HCEC 1CT (cell line): ENCODE measurements at places on chromosomes 6 and 20.

DNA sequence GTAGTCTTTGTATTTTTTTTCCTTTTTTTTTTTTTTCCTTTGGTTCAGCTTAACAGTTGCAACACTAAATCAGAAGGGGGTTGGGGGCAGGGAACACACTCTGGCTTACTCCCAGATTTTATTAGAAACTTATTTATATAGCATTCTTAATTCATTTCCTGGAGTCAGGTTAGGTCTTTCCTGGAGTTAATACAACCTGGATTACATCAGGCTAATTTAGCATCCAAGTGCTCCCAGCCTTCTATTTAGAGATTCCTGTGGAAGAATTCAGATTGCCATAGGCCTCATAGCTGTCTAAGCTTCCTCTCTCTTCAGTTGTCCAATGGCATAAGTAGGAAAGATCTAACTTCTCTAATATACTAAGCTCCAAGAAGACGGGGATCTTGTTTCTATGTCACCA is 35.8 kb upstream of the PKHD1 start:
- no peak for DNase-seq

- peak; percentile 77 for DNase-seq
Measured at GRCh38 chr6:5497896-5498578, 236.7 kb downstream of the FARS2 start.

GRCh38 chr6:137850816-137851602 is 16.1 kb upstream of the TNFAIP3 start:
- DNase-seq = no peak

GRCh38 chr6:122548281-122548680 is 61.9 kb upstream of the PKIB start:
- no peak for DNase-seq

GRCh38 chr6:99530627-99531026 is 15.4 kb upstream of the USP45 start:
- DNase-seq = no peak

DNA sequence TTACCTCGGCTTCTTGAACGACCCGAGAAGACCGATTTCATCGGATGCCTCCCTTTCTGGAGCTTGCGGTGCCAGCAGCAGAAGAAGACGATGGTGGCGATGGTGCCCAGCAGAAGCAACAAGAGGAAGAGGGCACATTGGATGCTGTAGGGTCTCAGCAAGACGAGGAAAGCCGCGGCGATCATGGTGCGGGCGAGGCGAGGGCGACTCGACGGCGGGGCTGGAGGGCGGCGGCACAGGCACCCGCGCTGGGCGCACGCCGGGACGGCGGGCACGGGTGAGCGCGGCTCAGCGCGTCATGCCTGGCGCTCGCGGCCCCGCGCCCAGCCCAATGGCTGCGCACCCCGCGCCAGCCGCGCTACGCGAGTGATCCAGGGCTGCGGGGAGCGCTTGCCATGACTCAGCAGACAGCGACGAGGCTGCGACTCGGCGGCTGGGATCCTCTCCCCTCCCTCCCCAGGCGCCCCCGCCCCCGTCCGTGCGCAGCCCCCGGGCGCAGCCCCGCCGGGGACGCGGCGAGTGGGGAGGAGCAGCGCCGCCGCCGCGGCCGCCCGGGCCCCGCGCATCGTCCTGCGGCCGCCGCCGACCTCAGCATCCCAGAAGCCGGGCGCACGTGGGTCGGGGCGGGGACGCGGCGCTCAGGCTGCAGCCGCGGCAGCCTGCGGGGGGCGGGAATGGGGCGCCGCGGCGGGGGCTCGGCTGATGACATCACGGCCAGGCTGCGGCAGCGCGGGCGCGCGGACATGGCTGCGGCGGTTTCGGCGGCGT is at the start of gene BEND6:
TSS of gene BEND6 (plus strand) at position 705 of the 768 bp plus-strand sequence. CDS start 26,704 bp downstream, outside the sequence.
- DNase-seq = peak; percentile 80

GRCh38 chr6:7902867-7903266 is 7.7 kb downstream of the TXNDC5 start:
- DNase-seq = no peak

DNA sequence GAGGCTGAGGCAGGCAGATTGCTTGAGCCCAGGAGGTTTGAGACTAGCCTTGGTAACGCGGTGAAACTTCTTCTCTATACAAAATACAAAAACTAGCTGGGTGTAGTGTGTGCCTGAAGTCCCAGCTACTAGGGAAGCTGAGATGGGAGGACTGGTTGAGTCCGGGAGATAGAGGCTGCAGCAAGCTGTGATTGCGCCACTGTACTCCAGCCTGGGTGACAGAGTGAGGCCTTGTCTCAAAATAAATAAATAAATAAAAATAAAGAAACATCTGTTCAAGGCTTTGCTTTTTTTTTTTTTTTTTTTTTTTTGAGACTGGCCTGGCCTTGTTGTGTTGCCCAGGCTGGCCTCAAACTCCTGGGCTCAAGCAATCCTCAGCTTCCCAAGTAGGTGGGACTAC is 23.7 kb upstream of the SLC23A2 start:
- DNase-seq = no peak
